Suppressor macrophage treated with lipopolysaccharide for 1 hour (primary cell): ENCODE measurements at places on chromosomes 1 and 21.

DNA sequence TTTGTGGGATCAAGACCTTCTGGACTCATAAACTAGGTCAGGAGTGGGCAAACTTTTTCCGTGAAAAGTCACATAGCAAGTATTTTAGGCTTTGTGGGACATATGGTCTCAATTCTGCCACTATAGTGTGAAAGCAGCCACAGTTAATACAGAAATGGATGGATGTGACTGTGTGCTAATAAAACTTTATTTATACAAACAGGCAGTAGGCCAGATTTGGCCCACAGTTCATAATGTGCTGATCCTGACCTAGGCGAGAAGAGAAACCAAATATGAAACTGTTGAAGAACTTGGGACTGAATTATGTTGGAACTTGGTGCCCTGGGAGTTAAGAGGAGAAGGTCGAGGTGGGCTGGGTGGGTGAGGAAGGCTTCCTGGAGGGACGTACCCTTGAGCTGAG is 17.1 kb downstream of the PADI3 start:
- no peak for DNase-seq

DNA sequence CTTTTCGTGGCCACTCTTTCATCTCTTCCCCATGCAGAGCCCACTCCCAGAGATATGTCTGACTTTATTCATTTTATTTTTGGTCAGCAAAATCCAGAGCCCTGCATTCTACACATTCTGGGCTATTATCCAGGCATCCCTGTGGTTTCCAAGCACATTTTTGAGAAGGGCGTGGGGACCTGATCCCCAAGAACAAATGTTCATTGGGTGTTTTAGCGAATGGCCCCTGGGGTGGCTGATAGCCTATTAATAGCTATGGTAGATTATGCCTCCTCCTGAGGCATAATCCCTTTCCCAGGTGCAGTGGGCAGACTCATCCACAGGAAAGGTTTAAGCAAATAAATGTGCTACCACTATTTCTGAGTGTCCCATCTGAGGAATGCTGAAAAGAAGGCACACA is 511.8 kb upstream of the USP24 start:
- no peak for DNase-seq

DNA sequence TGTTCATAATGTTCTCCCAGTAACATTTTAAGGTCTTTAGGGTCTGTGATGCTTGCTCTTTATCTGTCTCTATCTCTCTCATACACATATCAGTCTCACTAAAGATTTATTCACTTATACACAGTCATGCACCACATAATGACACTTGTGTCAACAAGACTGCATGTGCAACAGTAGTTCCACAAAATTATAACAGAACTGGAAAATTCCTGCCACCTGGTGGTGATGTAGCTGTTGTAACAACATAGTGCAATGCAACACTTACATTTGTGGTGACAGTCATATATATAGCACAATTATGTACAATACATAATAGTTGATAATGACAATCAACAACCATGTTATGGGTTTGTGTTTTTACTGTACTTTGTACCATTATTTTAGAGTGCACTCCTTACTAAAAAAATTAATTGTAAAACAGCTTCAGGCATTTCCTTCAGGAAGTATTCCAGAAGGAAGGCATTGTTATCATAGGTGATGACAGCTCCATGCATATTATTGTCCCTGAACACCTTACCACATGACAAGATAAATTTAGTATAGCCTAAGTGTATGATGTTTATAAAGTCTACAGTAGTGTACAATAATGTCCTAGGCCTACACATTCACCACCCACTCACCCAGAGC is 8.1 kb downstream of the TDRD5 start:
- peak; percentile 27 for DNase-seq

DNA sequence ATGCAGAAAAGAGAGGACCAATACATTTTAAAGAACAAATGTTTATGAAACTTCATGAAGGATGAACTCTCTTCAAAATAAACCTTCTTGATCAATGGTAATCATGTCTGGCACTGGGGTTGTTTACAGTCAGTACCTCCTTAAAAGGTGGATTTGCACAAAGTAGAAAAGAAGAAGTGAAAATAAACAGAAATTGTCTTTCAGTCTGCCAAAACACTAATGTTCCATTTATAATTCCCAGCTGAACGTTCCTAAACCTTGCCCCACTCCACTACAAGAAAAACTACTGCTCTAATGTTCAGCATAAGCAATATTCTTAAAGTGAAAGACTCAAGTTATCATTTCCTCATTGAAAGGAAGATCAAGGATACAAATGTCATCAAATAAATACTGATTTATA is 86.2 kb downstream of the EIF4G3 start:
- peak; percentile 24 for DNase-seq

- no peak for DNase-seq
Observed at GRCh38 chr1:59776960-59777852, 37.5 kb upstream of the HOOK1 start.

GRCh38 chr1:19797827-19798226 is 1.9 kb downstream of the TMCO4 start:
- no peak for DNase-seq

DNA sequence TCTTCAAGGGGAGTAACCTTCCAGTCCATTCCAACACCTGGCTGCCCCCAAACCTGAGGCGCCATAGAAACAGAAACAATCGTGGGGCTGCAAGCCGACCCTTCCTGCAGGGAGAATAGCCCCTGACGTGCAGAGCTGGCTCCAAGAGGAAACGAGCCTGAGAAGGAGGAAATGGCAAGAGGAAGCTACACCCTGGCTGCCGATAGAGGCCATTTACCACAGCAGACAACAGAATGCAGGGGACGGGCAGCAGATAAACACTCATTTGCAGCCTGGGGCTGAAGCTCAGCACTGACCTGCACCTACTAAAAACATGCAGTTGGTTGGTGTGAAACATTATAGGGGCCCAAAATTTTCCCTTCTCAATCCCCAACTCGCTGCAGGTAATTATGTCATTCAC is 8.7 kb upstream of the TDRD10 start:
- DNase-seq = peak; percentile 70

DNA sequence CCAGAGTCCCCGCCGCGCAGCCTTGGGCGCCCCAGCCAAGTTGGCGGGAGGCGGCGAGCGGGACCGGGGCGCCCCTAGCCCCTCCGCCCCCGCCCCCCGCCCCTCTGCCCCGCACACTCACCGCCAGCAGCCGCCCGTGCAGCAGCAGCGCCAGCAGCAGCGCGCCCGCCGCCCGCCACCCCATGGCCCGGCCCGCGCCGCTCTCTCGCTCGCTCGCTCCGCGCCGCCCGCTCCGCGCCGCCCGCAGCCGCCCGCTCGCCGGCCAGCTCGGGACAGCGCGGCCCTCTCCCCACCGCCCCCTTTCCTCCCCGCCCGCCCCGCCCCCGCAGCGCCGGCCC is at the start of gene HSPG2:
HSPG2 (minus strand) TSS at position 277 of the 338 bp plus-strand sequence; CDS start at position 184, 93 bp downstream.
- no peak for DNase-seq

DNA sequence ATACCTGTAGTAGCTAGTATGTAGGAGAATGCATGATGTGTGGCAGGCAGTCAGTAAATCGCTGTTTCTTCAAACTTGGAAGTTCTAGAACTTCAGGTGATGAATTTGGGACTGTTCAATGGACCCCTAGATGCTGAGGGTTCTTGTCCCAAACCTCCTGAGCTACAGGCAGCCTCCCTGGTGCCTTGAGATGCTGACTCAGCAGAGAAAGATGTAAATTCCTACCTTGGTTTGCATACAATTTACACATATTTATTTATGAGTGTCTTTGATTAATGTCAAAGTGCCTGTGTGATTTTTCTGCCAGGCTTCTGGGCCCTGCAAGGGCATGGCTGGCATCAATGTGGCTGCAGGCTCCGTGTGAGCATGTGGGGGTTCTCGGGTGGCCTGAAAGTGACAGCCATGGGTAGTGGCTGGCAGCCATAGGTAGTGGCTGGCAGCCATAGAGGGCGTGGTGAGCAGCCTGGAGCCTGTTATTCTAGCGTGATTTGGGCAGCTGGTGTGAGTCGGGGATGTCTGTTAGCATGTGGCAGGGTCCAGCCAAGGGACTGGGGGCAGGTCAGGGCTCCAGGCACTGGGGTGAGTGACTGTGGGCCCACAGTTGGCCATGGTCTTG is 13.2 kb upstream of the POU3F1 start:
- no peak for DNase-seq

GRCh38 chr1:212628046-212628445 is 19.5 kb downstream of the ATF3 start:
- DNase-seq = no peak

DNA sequence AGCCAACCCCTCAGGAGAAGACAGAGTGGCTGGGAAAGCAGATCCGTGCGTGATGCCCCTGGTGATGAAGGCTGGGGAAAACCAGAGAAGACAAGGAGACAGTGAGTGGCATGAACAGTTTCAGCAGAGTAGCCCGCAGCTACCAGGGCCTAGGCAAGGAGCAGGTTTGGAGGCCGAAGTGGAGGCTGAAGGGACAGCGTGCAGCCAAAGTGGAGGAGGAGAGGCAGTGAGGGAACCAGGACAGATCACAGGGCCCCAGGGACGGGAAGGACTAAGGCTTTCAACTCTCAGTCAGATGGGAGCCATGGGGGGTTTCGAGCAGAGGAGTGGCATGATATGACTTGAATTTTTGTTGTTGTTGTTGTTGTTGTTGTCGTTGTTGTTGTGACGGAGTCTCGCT is 59.9 kb upstream of the SELENON start:
- DNase-seq = no peak

DNA sequence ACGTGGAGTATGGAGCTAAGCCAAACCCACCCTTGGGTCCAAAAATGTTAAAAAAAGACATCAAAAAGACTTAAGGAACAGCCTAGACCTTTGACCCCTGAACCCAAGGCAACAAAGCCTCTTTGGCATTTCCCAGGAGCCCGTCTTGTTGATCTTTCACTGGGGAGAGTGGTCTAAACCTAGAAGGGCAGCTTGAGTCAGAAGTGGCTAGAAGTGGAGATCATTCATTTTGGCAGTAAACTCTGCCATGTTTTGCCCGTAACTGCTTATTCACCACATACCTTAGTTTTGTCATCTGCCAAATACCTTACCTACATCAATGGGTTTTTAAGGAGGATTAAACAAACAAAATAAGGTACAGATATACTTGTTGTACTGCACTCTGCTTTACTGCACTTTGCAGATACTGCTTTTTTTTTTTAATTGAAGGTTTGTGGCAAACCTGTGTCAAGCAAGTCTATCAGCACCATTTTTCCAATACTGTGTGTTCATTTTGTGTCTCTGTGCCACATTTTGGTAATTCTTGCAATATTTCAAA is 1.7 kb upstream of the CTSE start:
- no peak for DNase-seq

- peak; percentile 95 for DNase-seq
Observed at GRCh38 chr1:161506336-161507223, 1.3 kb downstream of the FCGR2A start.

GRCh38 chr1:224718470-224719053 is 102.4 kb downstream of the CNIH3 start:
- no peak for DNase-seq

DNA sequence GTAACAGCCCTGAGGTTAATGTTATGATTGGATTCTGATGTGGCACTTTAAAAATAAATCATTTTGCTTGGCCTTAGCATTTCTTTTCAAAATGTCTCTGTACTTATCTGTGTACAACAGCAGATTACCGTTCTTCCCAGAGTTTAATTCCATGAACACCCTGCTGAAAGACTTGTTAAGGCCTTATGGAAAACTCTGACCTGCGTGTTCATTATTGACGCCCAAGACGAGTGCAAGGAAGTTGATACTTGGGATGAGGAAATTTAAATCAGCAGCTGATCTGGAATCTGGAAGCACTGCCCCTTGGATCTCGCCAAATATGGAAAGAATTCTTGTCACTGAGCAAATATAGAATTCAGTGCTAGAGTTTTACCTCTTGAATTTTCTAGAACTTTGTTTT is 6.7 kb downstream of the ERG start:
- DNase-seq = no peak

DNA sequence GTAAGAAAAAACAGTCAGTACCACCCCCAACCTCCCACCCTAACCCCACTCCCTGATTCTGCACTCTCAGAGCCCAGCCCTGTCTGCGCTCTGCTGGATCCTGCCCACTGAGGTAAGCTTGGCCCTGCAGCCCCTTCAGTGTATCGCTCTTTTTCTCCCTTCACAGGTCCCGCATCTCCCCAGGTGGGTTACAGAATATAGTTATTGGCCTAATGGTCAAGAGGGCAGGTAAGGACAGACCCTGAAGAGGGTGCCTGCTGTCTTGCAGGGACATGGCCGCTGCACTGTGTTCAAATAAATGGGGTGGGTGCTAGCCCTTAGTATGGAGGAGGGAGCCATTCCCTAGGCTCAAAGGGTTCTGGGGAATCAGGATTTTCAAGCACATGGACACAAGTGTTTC is 135.7 kb downstream of the ADSS2 start:
- DNase-seq = no peak

GRCh38 chr1:26993237-26994019 is at the start of gene TRNP1:
TSS of gene TRNP1 (plus strand) at chr1:26993692. CDS start at chr1:26993787, 95 bp downstream.
- peak; percentile 83 for DNase-seq
